ENCODE measurements at places on chromosomes 2 and 18.

- no peak for DNase-seq
Measured at GRCh38 chr2:124318913-124319312, 293.8 kb downstream of the CNTNAP5 start.

- DNase-seq, result no peak
Measured at GRCh38 chr18:71986351-71987050, 557.6 kb downstream of the CBLN2 start.

DNA sequence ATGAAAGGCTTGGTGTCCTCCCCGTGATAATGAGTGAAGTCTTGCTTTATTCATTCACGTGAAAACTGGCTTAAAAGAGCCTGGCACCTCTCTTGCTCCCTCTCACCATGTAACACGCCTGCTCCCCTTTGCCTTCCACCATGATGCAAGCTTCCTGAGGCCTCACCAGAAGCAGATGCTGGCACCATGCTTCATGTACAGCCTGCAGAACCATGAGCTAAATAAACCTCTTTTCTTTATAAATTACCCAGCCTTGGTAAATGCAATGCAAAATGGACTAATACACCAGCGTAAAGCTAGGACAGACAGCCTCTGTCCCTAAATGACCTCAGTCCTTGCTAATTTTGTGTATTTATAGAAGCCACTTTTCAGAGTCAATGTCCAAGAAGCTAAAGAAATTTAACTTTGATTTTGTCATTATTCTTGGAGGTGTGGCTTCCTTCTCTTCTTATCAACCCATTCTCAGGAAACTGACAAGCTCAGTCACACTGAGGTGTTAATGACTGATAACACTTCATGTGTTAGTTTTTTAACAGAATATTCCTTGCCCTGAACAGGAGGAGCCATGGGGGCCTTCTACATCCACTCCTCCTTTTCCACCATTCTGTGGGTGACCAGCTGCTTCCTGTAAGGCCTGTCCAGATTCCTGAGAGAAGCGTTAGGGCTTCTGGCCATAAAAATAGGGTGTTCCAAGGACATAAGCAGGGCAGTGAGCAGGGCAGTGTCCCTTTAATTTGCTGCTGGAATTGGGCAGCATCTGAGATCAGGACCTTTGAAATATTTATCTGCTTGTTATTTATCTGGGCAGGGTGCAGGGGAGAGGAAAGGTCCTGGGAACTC lies 38.0 kb upstream of the EPAS1 start:
- no peak for DNase-seq

GRCh38 chr2:175931805-175932204 lies 70.3 kb downstream of the LNPK start:
- peak; percentile 75 for DNase-seq

- DNase-seq, result no peak
Measured at GRCh38 chr2:70934981-70935380, 719 bp upstream of the ATP6V1B1 start.

GRCh38 chr2:173148520-173148919 lies 72.9 kb downstream of the MAP3K20 start:
- no peak for DNase-seq

GRCh38 chr2:173016451-173016850 lies 59.2 kb upstream of the MAP3K20 start:
- no peak for DNase-seq

DNA sequence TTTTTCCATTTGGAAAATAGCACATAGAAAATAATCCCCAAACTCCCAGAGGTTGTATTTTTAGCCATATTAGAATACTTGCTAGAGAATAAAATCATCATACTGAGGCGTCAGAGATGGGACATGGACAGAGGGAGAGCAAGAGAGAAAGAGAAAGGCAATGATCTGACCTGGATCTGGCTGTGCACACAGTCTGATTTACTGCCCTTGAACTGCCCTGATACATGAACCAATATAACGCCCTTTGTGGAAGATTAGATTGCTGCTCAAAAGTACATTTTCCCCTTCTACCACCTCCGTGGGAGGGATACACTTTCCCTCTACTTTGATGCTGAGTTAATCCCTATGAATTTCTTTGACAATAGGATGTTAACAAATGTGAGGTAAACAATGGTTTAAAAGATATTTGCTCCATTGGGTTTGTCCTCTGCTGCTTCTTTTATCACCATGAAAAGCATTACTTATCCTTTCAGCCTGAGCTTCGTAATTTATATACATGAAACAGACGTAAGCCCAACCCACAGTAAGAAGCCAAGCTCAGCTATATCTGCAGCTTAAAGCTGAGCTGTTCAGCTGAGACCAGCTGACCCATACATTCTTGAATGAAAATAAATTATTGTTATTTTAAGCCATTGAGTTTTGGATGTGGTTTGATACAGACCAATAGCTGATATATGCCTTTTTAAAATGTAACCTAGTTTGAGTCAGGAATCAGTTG lies 1664.6 kb upstream of the CELF4 start:
- DNase-seq, result no peak

- DNase-seq, result peak; percentile 92
Measured at GRCh38 chr2:28621172-28622100, 125.6 kb downstream of the PLB1 start.

DNA sequence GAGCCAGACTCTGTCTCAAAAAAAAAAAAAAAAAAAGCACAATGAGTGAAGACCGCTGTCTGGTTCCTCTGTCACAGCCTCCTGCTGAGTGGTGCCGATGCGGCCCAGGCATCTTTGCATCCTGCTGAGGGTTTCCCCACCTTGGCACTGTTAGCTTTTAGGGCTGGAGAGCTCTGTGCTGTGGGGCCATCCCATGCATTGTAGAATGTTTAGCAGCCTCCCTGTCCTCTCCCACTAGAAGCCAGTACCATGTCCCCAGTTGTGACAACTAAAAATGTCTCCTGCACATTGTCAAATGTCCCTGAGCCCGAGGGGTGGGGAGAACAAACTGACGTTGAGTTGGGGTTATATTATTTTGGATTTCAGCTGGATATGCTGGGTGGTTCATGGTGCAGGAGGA lies 7.9 kb upstream of the COLEC11 start:
- no peak for DNase-seq

Data from skin of body (tissue), 3 donors.